ENCODE measurements at places on chromosomes 6 and 20.

DNA sequence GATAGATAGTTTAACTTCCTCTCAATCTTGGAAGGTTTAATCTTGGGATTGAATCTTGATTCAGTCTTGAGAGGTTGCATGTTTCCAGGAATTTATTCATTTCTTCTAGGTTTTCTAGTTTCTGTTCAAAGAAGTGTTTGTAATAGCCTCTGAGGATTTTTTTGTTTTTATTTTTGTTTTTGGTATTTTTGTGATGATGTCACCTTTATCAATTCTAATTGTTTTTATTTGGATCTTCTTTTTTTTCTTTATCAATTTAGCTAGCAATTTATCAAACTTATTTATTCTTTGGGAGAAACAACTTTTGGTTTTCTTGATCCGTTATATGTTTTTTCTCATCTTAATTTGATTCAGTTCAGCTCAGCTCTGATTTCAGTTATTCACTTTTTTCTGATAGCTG, 41.5 kb upstream of the ADGRB3 start:
- DNase-seq, result no peak

DNA sequence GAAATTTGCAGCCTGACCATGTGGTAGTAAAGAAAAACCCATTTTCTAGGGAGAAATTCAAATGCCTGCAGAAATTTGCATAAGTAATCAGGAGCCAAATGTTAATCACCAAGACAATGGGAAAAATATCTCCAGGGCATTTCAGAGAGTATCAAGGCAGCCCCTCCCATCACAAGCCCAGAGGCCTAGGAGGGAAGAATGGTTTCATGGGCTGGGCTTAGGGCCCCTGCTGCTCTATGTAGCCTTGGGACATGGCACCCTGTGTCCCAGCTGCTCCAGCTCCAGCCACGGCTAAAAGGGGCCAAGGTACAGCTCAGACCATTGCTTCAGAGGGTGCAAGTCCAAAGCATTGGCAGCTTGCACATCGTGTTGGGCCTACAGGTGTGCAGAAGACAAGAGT, 117.2 kb upstream of the RALGAPA2 start:
- no peak for DNase-seq

DNA sequence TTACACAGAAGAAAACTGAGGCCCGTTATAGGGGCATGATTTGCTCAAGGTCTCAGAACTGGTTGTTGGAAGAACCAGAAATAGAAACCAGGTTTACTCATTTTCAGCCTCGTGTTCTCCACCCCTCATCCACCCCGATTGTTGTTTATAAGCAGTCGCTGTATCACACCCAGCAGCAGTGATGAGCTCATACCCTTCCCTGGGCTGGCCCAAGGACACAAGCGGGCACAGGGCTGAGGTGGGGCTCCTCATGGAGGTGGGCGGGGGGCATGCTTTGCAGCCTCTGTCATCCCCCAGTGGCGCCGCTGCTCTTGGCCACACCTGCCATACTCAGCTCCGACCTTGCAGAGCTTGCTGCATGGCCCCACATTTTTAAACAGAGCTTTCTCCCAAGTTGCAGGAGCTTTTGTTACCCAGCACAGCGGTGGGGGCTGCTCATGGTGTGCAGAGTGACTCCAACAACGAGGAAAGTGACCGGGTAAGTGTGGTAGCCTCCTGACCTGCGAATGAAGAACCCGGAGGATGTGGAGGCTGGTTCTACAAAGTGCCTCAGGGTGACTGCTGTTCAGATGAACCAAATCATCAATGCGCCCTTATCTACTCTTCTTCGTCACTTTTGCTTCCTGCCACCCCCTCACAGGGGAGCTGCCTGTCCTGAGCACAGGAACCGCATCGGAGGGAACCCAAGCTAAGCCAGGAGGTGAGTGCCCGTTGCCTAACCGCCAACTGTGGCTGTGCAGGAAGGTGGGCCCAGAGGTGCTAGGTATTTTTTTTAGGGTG, 43.6 kb upstream of the NKX2-2 start:
- DNase-seq, result no peak

DNA sequence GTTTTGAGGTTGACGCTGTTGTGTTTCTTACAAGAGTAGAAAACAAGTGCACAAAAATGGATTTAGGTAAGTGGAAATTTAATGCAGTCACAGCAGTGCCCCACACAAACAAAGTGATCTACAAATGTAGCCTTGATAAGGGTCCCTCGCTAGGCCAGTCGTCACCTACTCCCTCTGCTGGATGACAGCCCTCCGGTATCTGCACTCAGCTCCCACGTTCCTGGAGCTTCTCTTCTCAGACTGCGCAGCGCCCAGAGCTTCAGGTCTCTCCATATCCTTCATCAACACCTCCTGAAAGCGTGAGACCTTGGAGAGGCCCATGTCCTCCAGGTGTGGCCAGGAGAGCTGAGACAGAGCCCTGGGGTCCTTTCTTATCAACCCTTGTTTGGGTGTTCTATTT, 58.3 kb upstream of the MAP3K4 start:
- DNase-seq, result no peak

DNA sequence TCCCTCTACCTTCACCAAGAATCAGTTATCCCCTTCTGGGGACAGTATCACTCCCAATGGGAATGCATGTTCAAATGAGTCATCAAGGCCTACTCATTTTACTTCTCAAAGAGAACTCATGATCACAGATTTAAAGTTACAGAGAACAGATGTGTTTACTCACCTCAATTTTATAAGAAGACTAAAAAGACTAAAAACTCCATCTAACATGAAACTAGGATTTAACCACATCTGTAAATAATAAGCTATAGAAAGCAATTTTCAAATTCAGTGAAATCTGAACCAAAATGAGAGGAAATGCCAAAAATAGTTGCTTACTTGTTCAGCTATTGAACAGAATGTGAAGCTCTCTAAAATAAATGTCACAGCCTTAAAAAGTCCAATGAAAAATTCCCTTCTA, 300.1 kb upstream of the KCNQ5 start:
- peak; percentile 8 for DNase-seq

- DNase-seq, result peak; percentile 63
Measured at GRCh38 chr6:11276911-11277274, 44.4 kb upstream of the NEDD9 start.

DNA sequence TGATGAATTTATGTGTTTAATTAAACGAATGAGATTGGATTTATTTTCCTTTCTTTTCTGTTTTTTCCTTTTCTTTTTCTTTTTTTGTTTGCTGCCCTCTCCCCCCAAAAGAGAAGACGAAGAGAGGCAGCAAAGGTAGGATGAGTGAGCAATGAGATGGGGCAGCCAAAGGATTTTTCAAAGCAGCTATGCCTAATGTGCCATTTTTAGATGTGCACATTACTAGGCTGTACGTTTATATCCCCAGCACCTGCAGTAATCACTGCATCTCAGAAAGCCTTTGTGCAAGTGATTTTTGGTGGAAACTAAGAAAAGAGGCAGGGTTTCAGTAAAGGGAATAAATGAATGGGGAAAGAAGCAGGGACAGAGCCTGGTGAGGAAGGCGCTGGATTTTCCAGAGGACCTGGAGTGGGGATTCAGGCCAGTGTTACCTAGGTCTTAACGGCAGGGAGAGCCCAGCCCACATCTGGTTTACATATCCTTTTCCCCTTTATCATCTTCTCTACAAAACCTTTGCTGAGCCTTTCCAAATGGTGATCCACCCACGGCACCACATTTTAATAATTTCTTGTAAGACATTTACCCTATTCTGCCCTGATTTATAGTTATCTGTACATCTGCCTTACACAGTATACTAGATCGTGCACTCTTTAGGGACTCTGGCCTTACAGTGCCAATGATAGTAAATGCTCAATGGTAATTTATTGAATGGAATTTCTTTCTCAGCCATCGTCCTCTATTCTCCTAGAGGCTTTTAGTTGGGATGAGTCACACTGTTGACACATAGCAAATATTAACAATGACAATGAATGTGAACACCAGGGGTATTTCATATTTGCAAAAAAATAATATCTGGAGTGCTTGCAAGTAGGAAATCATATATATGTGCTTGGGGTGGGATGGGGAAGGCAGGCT, 38.3 kb upstream of the ATXN1 start:
- peak; percentile 15 for DNase-seq

GRCh38 chr6:38804358-38804757, 89.2 kb downstream of the DNAH8 start:
- DNase-seq, result no peak

GRCh38 chr6:150865043-150865405, 478 bp upstream of the MTHFD1L start:
- DNase-seq, result no peak

GRCh38 chr6:124927806-124928205, 34.4 kb upstream of the RNF217 start:
- DNase-seq, result peak; percentile 79

GRCh38 chr6:111523484-111524167, 40.6 kb upstream of the REV3L start:
- no peak for DNase-seq

DNA sequence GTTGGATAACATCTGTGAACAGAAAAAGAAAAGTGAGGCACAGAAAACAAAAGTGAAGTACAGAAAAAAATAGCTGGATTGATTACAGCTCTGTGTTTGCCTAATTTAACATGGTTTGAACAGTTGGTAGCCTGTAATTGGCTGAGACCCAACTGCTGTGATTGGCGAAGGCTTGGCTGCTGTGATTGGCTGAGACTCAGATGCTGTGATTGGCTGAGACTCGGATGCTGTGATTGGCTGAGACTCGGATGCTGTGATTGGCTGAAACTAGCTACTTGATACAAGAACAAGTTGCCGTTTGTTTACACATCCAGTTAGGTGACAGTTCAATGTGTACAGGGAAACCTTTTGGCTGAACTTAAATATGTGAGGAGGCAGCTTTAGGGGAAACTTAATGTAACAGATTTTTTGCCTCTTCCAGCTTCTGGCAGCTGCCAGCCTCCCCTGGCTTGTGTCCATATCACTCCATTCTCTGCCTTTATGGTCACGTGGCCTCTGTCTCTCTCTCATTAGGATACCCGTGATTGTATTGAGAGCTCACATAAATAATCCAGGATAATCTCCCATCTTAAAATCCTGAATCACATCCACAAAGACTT, 223.4 kb upstream of the FOXA2 start:
- DNase-seq, result no peak

GRCh38 chr6:25596928-25597818, 54.8 kb upstream of the SCGN start:
- DNase-seq, result no peak

DNA sequence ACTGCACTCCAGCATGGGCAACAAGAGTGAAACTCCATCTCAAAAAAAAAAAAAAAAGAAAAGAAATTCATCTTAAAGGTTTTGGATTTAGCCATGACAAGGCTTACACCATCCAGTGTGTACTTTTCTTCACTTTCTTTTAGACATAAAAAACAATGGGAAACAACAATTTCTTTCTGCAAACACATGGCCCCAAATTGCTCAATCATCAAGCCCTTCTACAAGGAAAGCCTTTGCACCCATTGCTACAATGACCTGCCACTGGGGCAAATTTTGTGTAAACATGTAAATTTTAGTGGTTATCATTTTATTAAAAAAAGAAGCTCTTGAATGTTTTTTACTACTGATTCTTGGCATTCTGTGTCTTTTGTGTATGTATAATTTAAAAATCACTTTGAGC, 131.8 kb upstream of the QKI start:
- no peak for DNase-seq

GRCh38 chr20:53215166-53215565, 243.0 kb downstream of the TSHZ2 start:
- no peak for DNase-seq

GRCh38 chr6:33642897-33643296, 21.8 kb downstream of the ITPR3 start:
- no peak for DNase-seq

DNA sequence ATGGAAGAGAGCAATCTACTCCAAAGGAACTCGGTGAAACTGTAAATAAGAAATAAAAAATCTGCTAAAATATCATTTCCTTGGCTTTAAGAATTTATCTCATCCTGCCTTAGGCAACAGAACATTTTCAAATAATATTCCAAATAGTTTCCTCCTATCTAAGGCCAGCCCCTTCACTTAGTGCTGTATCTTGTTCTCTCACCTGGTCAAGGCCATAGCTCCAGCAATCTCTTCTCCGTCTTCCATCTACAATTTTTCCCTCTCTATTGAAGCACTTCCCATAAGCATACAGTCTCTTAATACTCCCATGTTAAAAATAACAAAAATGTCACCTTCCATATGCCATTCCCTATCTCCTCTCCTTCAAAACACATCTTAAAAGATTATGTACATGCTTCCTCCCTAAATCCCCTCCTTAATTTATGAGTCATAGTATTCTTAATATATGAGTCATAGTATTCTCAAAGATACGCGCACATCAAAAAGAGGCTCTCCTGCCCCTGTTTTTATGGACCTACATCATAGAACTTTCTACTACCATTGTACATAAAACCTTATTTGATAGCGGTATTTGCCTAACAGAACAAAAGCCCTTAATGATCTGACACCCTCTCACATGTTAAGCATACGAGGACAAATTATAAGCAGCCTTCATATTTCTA, 146.9 kb downstream of the PDE10A start:
- DNase-seq, result peak; percentile 73

DNA sequence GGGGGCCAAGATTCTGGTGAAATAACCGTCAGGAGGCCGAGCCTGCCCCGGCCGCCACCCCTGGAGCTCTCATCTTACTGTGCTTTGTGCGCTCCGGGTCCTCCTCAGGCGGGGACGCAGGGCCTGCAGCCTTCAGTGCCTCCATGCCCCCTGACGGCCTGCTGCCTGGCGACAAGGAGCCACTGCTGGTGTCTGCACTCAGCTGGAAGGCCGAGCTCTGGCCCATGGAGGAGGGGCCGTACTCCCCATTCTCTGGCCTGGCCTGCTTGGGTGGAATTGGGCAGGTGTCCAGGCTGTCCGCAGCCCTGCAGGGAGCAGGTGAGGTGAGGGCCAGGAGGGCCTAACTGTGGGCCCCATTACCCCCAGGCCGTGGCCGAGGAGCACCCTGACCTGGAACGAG, 5.3 kb downstream of the ZNF512B start:
- DNase-seq, result no peak

GRCh38 chr6:133966654-133967329, 13.8 kb downstream of the TBPL1 start:
- no peak for DNase-seq

GRCh38 chr6:23534351-23534750, 591.7 kb upstream of the NRSN1 start:
- DNase-seq, result no peak

- no peak for DNase-seq
Measured at GRCh38 chr6:165962366-165962765, 205.3 kb downstream of the TBXT start.

GRCh38 chr20:9999645-10000044, 35.1 kb upstream of the ANKEF1 start:
- DNase-seq, result no peak

DNA sequence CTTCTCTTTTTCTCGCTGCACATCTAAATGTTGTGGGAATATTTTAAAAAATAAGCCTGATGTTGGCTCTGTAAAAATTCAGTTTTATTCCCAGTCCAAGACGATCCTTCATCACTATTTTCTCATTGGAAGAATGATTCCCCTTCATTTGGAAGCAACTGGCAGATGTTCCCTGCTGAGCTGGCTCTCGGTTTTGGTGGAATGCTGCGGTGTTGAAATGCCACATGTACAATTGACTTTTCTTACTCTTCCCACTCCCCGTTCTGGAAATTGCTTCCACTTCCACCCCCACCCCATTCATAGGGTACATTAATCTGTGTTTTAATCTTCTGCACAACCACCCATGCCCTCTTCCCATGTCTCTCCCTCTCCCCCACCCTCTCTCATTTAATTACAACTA, 496.3 kb upstream of the MAP3K7 start:
- no peak for DNase-seq

- no peak for DNase-seq
Measured at GRCh38 chr6:26319405-26320128, 45.4 kb upstream of the BTN3A2 start.
